Stimulated activated CD8-positive, alpha-beta memory T cell treated with anti-CD3 and anti-CD28 coated beads, Interleukin-2, amount 100 ng/mL, for 1 hour (primary cell): ENCODE measurements at places on chromosomes 12 and 14.

- DNase-seq: no peak
Observed at GRCh38 chr12:69949311-69950002, 124.4 kb downstream of the MYRFL start.

GRCh38 chr14:80988735-80989429 is 33.5 kb downstream of the TSHR start:
- no peak for DNase-seq

DNA sequence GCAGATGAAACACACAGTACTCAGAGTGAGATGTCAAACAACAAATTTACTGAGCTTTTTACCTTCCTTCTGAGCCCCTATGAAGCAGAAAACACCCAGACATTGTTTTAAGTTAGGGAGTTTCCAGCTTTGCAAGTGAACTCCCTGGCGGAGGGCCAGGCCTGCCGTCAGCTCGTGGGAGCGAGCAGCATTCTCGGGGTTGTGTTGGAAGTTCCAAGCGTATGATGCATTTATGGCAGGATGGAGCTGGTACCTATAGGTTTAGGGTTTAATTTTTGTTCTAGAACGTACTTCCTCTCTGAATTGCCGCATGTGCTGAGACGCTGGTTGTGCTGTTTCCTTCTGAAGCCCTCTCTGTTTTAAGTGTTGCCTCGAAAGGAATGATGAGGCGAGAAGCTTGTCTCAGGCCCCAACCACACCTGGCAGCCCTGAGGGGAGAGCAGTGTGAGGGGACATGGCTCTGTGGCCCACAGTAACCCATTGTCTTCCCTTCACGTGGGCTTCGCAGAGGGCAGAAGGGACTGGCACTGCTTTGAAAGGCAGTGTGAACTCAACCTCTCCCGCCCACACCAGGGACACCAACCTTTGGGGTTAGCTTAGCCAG is 76.6 kb downstream of the SSPN start:
- DNase-seq: no peak

DNA sequence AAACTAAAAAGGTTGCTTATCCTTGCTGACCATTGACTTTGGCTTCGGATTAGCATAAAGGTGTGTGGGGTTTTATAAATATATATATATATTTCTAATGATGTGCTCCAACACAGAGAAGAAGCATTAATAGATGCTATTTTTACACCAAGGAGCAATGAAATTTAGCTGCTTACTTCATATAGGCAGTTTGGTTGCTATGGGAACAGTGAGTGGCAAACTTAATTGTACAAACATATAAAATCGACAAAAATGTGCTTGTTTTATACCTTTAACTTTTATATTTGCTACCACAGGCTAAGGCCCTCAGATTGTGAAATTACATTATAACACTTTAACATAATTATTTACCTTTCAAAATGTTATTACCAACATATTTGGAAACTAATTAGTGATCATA is 303.4 kb downstream of the SEC23A start:
- DNase-seq: no peak

DNA sequence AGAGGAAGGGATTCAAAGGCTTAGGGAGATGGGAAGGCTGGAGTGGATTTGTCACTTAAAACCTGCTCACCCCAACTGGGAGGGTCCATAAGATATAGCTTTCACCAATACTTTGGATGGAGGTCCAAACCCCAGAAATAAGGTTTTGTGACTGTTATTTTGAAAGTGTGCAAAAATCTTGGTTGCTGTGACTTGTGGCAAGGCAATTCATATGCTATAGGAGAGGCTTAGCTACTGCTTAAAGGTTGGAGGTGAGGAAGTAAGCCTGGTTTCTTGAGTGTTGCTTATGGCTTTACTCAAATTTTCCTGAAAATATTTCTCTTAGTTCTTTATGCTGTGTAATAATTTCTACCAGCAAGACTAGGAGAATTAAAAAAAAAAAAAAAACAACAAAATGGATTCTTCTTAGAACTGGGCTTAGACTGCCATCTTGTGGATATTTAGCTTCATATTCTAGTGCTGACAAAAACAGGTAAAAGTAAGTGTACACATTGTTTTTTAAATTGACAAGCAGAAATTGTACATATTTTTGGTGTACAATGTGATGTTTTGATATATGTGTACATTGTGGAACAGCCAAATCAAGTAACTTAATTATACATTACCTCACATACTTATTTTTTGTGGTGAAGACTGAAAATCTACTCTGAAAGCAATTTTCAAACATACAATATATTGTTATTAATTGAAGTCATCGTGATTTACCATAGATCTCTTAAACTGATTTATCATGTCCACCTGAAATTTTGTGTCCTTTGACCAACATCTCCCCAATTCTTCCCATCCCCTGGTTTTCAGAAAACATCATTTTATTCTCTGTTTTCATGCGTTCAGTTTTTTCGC is 23.0 kb downstream of the PDE6H start:
- DNase-seq: no peak

- no peak for DNase-seq
Observed at GRCh38 chr12:112178796-112179195, 53.4 kb downstream of the TRAFD1 start.

- peak; percentile 59 for DNase-seq
Observed at GRCh38 chr12:122203301-122204166, at the start of gene B3GNT4. TSS of gene B3GNT4 (plus strand) at chr12:122203709. CDS start at chr12:122204619, 910 bp downstream.

GRCh38 chr12:116675339-116676107 is 62.3 kb downstream of the SPRING1 start:
- DNase-seq: no peak

GRCh38 chr14:44962334-44963043 is 499 bp downstream of the TOGARAM1 start:
- DNase-seq: no peak

GRCh38 chr12:131795690-131796410 is 32.3 kb upstream of the MMP17 start:
- no peak for DNase-seq

DNA sequence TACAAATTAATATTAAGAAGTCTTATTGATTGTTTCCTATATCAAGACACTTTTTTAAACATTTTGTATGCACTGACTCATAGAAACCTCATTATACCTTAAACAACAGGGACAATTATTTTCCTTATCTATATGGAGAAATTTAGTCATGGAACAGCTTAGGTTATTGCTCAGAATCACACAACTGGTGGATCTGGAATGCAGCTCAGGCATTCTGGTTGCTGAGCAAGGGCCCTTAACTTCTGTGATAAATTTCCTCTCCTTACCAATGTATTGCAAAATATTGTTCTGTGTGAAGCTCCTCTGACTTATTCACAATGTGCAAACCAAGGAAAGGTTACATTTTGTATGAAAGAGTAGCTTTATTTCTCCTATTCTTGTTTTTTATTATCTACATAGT is 817.8 kb downstream of the LRFN5 start:
- no peak for DNase-seq

DNA sequence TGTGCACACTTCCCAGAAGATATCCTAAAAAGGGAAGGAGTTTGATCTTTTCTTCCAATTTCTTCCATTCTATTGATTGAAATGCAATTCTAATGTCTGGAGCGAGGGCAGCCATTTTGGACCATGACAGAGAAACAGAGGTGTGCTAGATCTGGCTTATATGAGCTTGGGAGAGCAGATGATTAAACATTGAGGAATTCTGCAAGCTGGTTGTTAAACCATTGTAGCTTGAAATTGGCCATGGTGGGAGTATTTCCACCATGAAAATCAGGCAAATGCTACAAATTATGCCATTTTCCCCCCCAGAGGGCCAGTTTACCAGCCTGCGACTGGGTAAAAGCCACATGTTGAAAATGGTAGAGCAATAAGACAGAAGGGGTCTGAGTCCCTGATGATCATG is 155.0 kb downstream of the PAWR start:
- DNase-seq: no peak

DNA sequence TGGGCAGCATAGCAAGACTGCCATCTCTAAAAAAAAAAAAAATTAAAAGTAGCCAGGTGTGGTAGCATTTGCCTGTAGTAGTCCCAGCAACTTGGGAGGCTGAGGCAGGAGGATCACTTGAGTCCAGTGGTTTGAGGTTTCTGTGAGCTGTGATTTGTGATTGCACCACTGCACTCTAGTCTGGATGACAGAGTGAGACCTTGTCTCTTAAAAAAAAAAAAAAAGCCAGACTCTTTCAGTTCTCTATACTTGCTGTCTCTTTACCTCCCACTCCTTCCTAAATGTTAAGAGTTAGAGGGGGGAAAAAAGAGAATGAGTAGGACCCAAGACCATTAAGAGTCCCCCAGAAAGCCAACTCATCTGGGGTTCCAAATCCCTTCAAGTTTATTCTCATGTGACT is 17.8 kb downstream of the EIF2S1 start:
- no peak for DNase-seq

GRCh38 chr14:73588695-73589094 is 3.0 kb upstream of the ACOT4 start:
- no peak for DNase-seq

DNA sequence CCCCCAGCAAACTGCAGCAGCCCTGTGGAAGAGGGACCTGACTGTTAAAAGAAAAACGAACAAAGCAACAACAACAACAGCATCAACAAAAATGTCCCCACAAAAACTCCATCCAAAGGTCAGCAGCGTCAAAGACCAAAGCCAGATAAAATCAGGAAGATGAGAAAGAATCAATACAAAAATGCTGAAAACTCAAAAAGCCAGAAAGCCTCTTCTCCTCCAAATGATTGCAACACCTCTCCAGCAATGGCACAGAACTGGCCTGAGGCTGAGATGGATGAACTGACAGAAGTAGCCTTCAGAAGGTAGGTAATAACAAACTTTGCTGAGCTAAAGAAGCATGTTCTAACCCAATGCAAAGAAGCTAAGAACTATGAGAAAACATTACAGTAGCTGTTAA is 45.4 kb upstream of the PPP4R3A start:
- DNase-seq: no peak

GRCh38 chr14:99205086-99205688 is 66.8 kb downstream of the BCL11B start:
- DNase-seq: no peak

GRCh38 chr14:104171895-104172294 is 33.5 kb downstream of the KIF26A start:
- no peak for DNase-seq

DNA sequence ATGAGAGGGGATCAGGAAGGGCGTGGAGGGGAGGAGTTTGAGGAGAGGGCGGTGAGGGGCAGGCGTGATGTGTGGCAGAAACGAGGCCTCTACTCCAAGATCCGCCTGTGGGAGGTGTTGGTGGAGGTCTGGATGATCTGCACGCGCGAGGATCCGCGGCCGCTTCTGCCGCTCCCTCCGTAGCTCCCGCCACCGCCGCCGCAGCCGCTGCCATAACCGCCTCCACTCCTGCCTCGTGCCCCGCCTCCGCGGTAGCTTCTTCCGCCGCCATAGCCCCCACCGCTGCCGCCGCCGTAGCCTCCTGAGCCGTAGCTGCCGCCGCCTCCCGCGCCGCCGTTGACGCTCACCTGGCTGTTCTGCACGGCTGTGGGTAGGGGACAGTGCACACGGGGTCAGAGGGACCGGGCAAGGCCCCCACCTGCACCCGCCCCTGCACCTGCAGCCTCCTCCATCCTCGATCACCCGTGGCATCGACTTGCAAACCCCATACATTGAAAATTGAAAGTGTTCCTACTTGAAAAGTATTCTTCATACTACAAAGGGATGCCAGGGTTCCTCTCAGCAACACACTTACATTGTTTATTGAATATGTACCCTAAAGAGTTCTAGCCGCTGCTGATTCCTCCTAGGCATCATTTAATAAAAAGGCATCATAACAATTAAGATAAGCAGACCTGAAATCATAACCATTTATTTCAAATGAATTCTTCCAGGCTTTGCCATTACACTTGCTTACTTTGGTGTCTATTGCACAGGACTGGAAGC is 11.1 kb upstream of the KRT1 start:
- peak; percentile 26 for DNase-seq

- DNase-seq: peak; percentile 3
Observed at GRCh38 chr12:2583091-2583497, 211.7 kb upstream of the FKBP4 start.

DNA sequence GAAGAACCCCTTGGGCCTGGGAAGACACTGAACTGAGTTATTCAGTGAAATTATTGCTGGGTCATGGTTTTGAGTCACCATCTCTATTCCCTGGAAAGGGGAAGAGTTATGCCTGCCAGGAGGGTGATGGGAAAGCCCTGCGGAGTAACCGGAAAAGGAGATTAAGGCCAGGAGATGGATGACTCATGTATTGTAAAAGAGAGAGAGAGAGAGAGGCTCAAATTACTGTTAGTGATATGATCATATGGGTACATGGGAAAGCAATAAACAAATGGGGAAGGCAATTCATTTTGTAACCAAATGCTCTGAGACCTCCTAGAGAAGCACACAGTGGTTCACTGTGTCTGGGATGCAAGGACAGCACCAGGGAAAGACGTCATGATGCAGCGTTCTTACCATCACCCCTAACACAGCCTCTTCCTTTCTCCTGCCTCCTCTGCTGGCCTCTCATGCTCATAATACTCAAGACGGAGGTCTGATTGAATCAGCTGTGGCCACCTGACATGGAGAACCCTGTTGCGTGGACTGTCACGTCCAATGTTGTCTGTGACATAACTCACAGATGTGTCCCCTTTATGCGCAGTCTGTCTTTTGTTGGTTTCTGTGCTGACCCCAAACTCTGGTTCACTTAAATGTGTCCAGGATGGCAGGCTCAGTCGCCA is 243.7 kb downstream of the TMEM132D start:
- DNase-seq: no peak

- DNase-seq: no peak
Observed at GRCh38 chr12:2904260-2904659, 13.6 kb downstream of the TULP3 start.

- no peak for DNase-seq
Observed at GRCh38 chr14:100982762-100983161, 79.2 kb upstream of the RTL1 start.

DNA sequence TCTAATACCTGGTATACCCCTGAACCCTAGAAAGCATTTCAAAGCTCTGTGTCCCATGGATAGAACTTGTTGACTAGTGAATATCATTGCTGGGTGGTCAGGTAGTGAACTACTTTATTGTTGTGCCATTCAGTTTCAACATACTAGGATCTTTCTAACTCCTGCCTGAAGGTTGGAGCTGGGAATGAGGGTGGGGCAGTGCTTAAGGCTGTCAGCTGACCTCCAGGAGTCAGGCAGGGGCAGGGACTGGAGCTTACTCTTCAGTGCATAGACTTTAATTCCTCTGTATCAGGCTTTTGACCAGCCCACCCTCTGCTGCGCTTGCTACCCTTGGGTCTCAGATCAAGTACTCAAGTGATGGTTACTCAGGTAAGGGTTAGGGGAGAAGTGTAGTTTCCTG is 102.6 kb upstream of the RFX4 start:
- DNase-seq: no peak

GRCh38 chr12:57604454-57604991 is at the start of gene DTX3:
TSS of gene DTX3 (plus strand) at chr12:57604824. CDS start at chr12:57606518, 1,694 bp downstream.
- no peak for DNase-seq

GRCh38 chr12:52307836-52308805 is 13.1 kb downstream of the KRT83 start:
- peak; percentile 4 for DNase-seq

- no peak for DNase-seq
Observed at GRCh38 chr14:91008759-91009409, 51.6 kb downstream of the RPS6KA5 start.
